NCI-H1092 treated with DMSO at 0.1 percent for 48 hours (cell line): ENCODE measurements at places on chromosomes 3 and 15.
A peak's percentile ranks its signal among the peaks of the same experiment; 100 is the strongest.

GRCh38 chr3:13231781-13232666, 158.8 kb upstream of the IQSEC1 start:
- no peak for DNase-seq

DNA sequence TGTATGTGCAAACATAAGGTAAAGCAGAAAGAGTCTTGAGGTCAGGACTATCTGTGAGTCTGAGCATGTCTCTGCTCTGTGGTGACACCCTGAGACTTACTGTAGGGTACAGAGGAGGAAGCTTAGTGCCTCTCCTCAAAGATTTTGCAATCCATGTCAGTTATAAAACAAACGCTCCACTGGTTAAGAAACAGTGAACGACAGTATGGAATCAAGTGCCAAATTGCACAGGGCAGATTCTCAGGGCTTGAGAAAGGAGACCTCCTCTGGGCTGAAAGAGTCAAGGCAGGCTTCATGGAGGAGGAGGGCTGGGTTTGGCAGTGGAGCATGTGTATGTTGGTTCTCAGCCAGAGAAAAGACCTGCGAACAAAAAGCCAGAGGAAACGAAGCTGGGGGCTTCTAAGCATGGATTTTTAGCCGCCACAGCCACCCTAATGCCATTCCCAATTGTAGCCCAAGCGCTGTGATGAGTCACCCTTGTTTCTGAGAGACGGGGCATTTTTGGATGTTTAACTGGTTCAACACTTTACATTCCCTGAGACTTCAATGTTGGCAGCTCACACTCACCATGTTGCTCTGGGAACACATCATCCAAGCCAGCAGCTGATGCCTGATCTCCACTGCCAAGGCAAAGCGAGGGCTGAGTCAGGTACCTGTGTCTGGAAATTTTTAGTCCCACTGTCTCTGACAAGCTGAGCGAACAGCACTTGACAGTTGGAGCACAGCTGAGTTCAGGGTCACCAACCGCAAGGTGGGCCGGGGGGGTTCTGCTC, 3.4 kb upstream of the DGKG start:
- no peak for DNase-seq

DNA sequence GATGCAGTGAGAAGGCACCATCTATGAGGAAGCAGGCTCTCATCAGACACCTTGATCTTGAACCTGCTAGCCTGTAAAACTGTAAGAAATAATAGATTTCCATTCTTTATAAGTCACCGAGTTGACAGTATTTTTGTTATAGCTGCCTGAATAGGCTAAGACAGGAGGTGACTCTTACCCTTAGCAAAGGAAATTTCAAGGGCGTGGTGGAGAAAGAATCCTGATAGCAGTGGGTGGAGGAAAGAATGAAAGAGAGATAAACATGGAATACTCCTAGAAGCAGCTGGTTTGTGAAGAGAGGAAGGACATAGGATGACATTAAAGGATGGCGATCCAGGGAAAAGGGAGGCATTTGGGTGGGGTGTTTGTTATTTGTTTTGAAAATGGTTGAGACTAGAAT, 41.4 kb downstream of the SIDT1 start:
- no peak for DNase-seq

- no peak for DNase-seq
These were observed 241.4 kb downstream of the EDEM1 start for GRCh38 chr3:5428607-5429516.

DNA sequence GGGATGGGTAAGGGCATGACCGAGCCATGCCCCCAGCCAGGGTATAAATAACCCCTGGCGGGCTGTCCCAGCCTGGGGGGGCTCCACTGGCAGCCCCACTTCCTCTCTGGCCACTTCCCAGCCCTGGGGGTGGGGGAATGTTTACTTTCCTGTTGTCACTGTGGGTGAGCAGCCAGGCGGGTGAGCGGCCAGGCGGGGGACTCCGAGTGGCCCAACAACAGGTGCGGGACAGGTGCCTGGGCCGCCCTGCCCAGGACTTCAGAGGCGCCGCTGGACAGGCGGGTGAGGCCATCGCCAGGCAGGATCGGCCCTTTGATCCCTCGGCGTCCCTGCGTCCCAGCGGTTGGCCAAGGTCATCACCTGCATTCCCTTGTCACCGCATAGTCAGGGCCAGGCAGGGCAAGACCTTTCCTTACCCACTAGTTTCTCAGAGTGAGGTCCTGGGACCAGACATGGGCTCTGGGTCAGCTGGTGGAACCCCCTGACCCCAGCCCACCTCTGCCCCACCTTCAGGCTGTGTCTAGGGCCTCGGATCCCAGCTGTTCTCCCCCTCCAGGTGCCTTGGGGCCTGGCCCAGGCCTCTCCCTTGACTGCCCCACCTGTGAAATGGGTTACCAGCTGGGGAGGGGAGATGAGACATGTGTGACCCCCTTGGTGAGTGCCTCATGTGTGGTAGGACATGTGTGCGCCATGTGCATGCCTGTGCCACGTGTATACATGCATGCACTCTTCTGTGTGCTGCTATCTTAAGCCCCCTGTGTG, 16.6 kb downstream of the SEMA3F start:
- no peak for DNase-seq

DNA sequence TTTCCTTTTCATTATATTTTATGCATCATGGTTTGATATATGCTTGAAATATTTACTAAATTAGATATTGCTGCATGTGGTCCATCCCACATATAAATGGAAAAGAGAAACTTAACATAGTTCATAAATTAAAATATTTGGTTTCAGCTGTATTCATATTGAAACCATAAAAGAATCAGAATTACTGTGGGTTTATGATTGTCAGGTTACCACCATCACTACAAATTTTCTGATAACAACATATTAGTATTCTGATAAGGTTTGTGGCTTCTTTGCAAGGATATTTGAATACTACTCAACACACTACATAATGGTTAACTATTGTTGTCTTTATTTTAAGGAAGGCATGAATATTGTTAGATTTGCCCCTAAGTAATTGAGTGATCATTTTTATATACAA, 235.5 kb downstream of the UBE2E2 start:
- DNase-seq, result no peak

DNA sequence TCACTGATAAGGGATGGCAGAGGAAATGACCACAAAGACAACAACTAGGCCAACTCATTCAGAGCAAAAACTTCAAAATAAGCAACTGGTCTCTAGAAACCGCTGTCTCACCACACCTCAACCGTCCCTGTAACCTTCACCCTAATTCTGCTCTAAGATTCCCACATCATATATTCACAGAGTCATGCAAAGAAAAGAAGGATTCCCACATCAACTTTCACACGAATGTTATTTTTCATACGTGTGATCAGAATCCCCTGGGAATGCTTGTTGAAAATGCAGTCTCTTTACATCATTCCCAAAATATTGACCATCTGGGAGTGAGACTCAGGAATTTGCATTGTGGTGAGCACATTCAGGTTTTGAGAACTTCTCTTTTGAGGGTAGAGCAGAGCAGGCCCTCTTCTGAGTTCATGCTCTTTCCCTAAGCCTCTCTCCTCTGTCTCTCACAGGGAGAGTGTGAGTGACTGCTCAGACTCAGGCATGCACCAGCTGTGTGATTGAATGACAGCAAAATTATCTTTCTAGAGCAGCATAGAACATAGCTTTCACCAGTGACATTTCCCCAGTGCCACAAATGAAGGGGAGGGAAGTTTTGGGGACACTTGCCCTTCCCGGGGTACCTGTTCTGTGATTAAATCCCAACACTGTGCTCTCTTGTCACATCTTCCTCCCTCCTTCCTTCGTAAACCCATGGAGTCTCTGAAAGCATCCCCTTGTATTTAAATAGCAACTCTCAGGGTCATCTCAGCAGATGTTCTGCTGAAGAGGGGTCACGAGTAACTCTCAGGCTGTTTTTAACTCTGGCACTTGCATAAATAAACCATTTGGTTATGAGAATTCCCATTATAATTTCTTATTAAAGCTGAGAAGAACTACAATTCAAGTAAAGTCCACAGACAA, 170.9 kb downstream of the PLCL2 start:
- DNase-seq, result no peak

DNA sequence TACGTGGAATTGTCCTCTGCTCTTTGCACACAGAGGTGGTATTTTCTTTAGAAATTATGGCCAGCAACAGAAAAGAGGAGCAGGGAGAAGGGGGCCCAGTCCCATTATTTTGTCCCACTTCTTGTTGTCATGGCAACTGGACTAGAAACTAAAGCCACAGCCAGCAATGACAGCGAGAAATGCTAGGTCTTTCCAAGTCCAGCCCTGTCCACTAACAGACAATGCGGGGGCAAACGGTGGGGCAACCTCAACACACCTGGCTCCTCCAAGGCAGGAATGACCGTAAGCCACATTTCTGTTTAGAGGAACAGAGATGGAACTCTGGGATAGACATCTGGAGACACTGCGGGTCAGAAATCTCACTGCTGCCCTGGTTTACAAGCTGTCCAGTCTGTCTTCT, 107.3 kb downstream of the RFTN1 start:
- no peak for DNase-seq

GRCh38 chr3:114799816-114800215, 347.3 kb downstream of the ZBTB20 start:
- no peak for DNase-seq

- no peak for DNase-seq
These were observed 327.0 kb upstream of the SEMA6D start for GRCh38 chr15:47390208-47390765.

GRCh38 chr3:45992821-45993221, 2.8 kb downstream of the FYCO1 start:
- no peak for DNase-seq

- DNase-seq, result no peak
These were observed 22.2 kb upstream of the CLDN18 start for GRCh38 chr3:137987723-137988122.

DNA sequence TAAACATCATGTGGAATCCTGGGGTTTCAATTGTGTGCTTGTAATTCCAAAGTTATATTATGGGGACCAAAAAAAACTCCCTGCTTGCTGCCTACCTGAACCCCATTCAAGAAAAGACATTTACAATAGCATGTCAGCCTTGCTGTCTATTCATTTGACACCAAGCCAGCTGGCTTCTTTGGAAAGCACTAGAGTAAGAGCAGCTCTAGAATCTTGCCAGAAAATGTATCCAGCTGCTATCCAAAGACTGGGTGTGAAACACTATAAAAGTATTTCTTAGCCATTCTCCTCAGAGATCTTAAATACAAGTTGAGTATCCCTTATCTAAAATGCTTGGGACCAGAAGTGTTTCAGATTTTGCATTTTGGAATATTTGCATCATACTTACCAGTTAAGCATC, 87.4 kb downstream of the RAD18 start:
- DNase-seq, result no peak

- no peak for DNase-seq
These were observed 32.6 kb downstream of the HACD2 start for GRCh38 chr3:123552095-123552714.

DNA sequence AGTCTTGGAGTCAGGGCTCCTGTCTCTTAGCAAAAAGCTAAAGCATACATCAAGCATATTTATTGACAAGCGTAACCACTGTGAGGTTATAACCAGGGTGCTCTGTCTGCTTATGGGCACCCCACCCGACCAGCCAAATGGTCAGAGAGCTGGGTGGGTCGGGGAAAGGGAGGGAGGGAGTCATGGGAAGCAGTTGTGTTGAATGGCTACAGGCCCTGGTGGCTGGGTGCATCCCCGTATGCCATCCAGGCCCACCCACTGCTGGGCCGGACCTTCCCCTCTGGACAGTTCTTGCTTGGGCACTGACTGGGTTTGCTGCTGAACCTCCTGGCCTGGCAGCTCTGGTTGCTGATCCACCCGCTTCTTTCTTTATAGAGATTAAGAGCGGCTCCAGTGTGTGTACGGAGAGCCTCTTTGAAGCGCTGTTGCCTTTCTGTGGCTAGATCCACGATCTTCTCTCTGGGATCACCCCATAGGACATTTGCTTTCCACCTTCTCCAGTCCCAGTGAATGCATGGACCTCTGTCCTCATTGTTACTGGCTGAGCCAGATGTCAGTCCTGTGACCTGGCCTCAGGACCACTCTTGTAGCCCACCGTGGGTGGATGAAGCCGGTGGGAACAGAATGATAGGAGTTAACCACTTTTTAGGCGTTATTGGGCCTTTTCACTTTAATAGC, 59.6 kb downstream of the SMAD3 start:
- DNase-seq, result no peak

DNA sequence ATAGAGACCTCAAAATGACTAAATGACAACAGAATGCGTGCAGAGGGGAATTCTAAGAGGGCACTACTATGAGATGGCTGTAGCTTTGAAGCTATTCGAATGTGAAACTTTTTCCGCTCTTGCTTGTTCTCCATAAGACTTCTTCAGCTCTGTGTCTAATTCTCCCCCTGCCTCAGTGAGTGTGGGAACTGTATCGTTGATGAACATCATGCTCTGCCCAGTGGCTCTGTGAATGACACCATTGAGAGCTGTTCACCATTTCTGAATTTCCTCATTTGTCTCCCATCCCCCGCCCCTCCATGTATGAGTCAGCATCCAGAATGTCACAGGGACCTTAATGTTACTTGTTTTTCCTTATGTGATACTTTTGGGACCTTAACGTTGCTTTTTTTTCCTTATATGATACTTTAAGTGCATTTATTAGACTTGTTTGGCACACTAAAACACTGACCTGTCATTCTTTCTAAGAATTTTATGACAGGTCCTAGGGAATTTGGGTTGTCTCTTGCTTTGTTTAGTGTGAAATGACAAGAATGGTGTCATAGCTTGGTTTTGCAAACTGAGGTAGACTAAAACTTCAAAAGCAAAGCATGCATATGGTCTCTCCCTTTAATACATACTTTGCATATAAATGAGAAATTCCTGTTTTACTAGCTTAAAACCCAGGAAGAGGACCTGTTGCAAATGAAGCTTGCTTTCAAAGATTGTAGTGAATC, 99.6 kb downstream of the FNDC3B start:
- no peak for DNase-seq

DNA sequence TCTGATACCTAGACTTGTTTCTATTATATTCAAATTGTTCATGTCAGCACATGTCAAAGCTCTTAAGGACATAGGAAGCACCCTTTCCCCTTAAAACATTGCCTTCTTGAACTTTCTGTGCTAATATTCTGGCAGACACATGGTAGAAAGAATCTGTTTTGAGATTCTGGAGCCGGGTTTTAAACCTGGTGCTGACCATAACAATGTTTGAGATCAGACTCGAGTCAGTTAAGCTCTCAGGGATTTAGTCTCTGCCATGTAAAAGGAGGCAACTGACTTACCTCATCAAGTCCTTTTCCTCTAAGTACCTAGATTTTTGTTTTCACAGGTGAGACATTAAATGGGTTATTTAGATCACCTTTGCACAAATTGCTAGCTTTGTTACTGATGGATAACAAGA, 38.9 kb downstream of the RBMS3 start:
- DNase-seq, result no peak

DNA sequence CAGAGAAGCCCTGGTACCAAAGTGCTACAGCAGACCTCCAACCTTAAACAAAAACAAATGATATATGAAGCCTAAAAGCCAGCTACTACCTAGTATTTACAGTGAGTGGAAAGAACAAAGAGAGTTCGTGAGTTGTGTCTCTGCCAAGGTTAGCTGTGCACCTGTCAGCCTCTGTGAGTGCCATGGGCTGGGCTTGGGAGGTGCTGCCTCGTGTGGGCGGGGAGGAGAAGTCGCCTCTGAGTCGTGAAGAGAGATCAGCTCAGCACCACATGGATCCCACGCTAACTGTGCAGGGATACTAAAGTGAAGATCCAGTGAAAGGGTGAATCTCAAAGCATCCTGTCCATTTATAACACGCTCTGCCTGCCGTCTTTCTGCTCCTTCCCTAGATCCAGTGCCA, 101.9 kb downstream of the CHDH start:
- peak; percentile 78 for DNase-seq

- peak; percentile 22 for DNase-seq
These were observed 71.4 kb upstream of the ROPN1 start for GRCh38 chr3:124063197-124063909.
